Endothelial cell of umbilical vein (primary cell): ENCODE measurements at places on chromosomes 4 and X. TPM values are rescaled to one million over a fixed set of nuclear protein-coding genes. Genes with fewer than 3 reads are reported as not detected.

UGT2B11 gene
- not detected in 2 replicates for total RNA-seq

GSX2 gene
- not detected in 2 replicates for total RNA-seq

FAAH2 gene
- 0.15 and 0.28 TPM in 2 replicates for total RNA-seq

ADGRL3 gene
- total RNA-seq: 0.05 TPM in 1 of 2 replicates, not detected in the other

PTCHD1 gene
- not detected in 2 replicates for total RNA-seq

OPHN1 gene
- 6.2 and 6.7 TPM in 2 replicates for total RNA-seq

SMIM31 gene
- total RNA-seq: not detected in 2 replicates

EVC2 gene
- 5.7 and 8.8 TPM in 2 replicates for total RNA-seq

KCNIP4 gene
- not detected in 2 replicates for total RNA-seq

MAP7D2 gene
- 0.15 and 0.18 TPM in 2 replicates for total RNA-seq

KLB gene
- not detected in 2 replicates for total RNA-seq

CFP gene
- 1.00 and 1.9 TPM in 2 replicates for total RNA-seq

SLC2A9 gene
- 1.5 and 1.6 TPM in 2 replicates for total RNA-seq

CXCL6 gene
- total RNA-seq: 0.25 and 1.2 TPM in 2 replicates

NLRP2B gene
- total RNA-seq: not detected in 2 replicates

KIAA1210 gene
- not detected in 2 replicates for total RNA-seq

CT47B1 gene
- not detected in 2 replicates for total RNA-seq

TLR2 gene
- 0.21 and 1.4 TPM in 2 replicates for total RNA-seq

SH3D19 gene
- total RNA-seq: 86.3 and 92.8 TPM in 2 replicates

NALF2 gene
- not detected in 2 replicates for total RNA-seq

TCEAL1 gene
- 14.6 and 18.5 TPM in 2 replicates for total RNA-seq

ZC4H2 gene
- 12.8 and 14.6 TPM in 2 replicates for total RNA-seq

HOPX gene
- total RNA-seq: 0.62 and 5.8 TPM in 2 replicates

GAGE1 gene
- not detected in 2 replicates for total RNA-seq

GABRE gene
- total RNA-seq: 6.1 and 20.2 TPM in 2 replicates

MSX1 gene
- total RNA-seq: 4.1 and 5.0 TPM in 2 replicates

NPY1R gene
- total RNA-seq: not detected in 2 replicates

PLP2 gene
- total RNA-seq: 153 and 170 TPM in 2 replicates

RBM46 gene
- not detected in 2 replicates for total RNA-seq
